MV-4-11 (cell line): ENCODE measurements at places on chromosomes 6 and 20.

DNA sequence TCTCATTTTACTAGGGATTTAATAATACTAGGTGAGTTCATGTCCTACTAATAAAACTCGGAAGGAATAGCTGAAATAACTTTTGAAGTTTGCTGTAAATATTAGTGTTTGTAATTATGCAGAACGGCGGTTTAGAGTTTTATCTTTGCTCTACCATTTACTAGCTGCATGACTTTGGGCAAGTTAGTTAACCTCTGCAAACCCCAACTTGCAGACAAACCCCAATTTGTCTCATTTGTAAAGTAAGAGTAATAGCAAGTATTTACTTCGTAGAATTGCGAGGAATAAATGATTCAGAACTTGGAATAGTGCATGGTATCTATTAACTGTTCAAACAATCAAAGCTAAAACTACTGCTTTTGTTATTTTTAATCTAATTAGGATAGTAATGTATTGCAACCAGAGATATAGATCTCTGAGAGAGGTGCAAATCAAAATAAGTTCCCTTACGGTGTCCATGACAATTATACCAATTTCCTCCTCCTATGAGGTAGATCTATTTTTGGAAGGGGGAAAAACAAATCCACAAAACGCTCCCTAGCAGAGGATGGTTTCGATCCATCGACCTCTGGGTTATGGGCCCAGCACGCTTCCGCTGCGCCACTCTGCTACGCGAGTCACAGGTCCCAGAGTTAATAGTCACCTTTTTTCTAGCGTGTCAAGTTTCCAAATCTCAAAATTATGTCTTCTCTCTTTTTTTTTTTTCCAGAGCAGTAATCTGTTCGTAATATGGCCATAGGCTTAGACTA lies 35.1 kb upstream of the BTN3A2 start:
- peak; percentile 42 for DNase-seq

GRCh38 chr20:4113615-4114603 lies 98.6 kb upstream of the RNF24 start:
- DNase-seq: peak; percentile 50

- peak; percentile 55 for DNase-seq
Observed at GRCh38 chr20:50522053-50522674, 12.0 kb downstream of the PTPN1 start.

DNA sequence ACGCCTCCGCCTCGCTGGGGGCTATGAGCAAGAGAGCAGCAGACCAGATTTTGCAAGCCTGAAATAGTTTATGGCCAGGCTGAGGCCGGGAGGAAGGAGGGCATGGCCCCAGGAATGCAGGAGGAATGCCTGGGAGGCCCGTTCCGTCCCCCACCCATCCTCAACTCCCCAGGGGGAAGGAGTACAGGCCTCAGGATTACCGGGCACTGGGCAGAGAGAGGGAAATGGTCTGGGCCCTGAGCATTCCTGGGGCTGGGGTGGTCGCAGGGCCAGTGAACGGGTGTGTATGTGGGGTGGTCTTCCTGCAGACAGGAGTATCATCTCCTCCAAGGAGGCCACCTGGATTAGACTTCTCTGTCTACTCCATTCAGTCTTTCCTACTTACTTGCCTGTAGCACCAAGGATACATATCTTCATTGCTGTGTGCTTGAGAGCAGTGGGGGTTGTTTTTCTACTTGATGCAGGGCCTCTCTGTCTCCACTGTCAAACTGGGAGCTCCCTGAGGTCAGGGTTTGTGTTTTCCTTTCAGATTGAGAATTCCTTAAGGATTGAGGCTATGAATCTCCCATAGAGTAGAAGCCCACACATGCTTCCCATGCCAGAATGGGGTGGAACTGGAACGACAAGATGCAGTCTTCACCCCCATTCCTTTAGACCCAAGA lies 81.3 kb downstream of the VEGFA start:
- no peak for DNase-seq

DNA sequence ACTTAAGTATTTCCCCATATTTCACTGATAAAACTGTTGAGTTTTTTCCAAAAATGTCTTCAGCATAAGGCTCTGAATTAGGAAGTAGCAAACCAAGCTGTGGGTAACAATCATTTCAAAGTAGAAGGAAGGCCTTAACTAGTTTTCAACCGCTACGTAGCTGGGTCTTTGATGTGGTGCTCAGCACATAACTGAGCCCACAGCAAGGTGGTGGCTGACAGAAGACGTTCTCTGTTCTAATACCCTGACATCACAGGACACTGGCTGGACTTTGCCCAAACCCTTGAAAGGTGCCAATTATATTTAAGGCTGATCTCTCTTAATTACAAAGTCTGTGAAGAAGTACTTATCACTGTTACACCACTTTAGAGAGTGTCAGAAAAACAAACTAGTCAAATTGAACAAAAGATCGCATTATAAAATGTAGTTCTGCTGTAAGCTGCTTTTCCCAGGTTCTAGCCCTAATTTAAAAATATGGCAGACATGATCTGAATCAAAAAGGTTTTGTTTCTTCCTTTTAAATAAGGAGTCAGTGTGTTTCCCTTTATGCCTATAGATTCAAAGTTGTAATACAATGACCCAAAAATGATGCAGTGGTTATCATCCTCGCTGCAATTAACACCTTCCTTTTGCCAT lies 26.7 kb downstream of the MAN1A1 start:
- no peak for DNase-seq

DNA sequence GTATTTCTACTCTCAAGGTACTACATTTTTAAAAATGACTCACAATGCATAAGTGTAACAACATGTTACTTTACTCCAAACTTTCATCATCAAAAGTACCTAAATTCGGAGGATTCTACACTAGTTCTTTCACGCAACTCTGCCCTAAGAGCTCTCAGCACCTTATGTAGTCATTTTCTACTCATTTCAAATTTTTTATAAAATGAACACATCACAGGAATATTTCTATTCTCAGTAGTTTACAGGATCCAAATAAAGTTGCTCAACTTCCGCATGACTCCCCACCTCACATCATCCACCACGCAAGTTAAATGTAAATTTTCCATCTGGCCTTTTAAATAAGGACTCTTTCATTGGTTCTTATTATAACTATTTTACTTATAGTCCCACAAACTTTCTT lies 344.9 kb upstream of the MANEA start:
- no peak for DNase-seq

GRCh38 chr6:31083742-31084354 lies 28.5 kb downstream of the C6orf15 start:
- DNase-seq: peak; percentile 51

GRCh38 chr20:52975803-52976531 lies 3.8 kb downstream of the TSHZ2 start:
- no peak for DNase-seq

DNA sequence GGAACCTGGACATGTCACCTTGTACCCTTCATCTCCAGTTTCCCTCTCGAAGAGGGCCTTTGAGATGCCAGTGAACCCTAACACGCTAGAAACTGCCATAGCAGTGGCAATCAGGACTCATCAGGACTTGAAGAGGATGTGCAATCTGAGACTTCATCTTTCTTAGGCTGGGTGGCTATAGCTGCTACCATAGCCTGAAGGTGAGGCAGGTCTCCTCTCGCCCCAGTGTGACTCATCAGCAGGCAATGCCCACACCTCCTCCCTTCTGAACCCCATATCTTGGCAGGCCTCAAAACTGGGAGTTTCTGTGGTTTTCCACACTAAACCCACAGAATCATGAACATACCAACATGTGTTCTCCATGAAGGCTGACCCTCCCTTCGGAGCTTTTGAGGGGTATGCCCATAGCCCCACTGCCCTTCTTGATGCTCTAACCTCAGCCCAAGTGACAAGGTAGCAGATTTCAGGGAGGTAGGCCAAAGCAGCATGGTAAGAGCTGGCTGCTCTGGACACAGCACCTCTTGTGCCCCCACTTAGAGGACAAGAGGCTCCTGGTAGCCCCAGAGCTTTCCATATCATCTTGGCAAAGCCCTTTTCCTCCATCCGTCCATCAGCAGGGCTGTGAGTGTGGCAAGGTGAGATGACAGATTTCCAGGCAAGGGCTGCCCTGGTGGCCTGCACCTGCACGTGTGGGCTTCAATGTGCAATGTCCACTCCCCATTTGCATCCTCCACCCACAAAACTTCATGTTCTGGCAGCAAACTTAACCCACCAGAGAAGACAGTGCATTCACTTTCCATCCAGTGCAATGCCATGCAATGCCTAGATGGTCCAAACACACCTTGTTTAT lies 2.6 kb downstream of the BLCAP start:
- no peak for DNase-seq

GRCh38 chr6:109841869-109842268 lies 136.2 kb upstream of the GPR6 start:
- DNase-seq: no peak

DNA sequence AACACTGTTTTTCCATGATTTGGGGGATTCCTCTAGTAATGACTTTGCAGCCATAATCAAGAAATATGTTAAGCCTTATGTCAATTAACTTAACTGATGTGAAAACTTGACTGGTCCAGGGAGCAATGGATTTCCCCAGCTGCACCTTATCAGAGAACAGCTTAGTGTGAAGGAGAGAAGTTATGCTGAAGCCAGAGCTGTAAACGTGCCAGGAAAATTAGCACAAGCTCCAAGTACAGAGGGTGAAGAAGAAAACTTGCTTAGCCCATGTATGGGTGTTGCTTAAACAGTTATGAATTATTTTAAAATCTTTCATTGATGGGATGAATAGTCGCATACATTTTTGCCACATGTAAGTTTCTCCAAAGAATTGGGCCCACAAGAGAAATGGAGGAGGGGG lies 214.9 kb upstream of the RNF217 start:
- no peak for DNase-seq

DNA sequence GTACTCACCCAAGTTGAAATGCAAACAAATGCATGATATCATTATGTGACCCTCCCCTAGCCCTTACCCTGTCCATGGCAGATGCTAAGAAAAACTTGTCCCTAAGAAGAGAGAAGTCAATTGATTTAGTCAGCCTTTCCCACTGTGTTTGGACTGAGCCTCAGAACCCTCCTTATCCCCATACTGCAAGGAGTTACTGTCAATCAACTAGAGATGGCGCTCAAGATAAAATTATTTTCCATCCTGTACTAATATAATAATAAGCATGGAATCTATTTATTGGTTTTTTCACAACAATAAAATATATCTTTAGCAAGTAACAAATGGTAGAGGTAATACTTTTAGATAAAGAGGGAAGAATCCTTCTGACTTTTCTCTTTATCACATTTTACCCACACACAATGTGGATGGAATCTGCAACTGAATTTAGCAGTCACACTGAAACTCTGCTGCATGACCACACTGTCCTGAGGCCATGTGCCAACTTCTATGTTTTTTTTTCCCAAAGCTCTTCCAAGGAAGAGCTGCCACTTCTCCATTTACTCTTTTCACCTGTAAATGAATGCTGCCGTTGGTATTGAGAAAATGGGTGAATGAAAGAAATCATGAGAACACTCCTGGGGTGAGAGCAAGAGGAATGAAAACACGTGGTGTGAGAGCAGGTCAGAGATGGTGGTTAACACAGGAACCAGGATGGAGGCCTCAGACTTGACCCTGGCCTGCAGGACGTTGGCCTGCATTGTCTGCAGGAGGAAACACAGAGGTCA lies 10.5 kb downstream of the NT5E start:
- DNase-seq: no peak

DNA sequence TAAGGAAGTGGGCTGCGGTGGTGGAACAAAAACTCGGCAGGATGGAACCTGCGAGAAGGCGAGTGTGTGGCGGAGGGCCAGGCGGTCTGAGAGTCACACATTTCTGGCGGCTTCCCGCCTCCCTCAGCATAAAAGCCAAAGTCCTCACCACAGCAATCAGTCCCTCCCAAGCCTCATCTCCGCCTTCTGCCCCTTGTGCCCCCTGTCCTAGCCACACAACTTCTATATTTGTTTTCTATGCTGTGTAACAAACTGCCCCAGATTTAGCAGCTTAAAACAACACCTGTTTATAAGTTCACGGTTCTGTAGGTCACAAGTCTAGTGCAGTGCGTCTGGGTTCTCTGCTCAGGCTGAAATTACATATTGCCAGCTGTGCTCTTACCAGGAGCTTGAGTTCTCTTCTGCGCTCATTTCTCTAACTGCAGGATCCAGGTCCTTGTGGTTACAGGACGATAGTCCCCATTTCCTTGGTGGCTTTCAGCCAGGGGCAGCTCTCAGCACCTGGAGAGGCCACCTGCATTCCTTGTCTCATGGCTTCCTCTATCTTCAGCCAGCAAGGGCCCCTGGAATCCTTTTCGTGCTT lies 11.7 kb upstream of the SPO11 start:
- no peak for DNase-seq

GRCh38 chr6:20877008-20877937 lies 343.0 kb downstream of the CDKAL1 start:
- DNase-seq: peak; percentile 90

DNA sequence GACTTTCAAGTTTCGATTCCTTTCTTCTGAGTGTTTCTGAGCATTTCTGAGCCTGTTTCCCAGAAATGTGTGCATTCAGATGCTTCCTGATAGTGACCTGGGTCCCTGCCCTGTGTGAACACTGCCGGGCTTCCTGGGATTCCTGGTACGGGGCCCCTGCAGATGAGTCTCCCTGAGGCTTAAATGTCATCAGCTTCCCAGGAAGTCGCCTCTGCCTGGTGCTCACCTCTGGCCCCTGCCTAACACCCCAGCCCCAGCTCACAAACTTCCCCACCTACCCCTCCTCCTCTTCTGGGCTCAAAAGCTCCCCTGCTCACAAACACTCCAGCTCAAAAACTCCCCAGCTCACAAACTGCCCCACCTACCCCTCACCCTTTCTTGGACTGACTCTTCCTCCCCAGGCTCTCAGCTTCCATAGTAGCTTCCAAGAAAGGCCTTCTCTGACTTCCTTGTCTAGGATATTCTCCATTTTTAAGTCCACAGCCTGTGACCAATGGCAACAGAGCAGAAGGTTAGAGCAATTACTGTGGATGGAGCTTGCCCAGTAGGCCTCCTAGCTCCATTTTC lies 42.0 kb downstream of the TGM2 start:
- peak; percentile 29 for DNase-seq

DNA sequence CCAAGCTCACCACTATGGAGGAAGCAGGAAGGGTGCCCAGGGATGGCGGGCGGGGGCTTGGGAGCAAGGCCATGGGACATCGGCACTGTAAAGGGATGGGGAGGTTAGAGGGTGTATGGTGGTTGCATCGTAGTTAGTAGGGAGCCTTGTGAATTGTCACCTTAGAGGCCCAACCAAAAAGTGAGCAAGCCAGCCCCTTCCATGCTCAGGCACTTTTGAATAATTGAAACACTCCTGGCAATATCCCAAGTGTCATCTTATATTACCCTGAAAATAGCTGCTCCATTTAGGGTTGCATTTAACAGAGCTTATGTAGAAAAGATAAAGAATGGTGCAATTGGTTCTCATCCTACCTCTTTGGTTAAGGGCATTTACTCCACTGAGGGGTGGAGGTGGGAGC lies 169.2 kb downstream of the SAMD5 start:
- no peak for DNase-seq

DNA sequence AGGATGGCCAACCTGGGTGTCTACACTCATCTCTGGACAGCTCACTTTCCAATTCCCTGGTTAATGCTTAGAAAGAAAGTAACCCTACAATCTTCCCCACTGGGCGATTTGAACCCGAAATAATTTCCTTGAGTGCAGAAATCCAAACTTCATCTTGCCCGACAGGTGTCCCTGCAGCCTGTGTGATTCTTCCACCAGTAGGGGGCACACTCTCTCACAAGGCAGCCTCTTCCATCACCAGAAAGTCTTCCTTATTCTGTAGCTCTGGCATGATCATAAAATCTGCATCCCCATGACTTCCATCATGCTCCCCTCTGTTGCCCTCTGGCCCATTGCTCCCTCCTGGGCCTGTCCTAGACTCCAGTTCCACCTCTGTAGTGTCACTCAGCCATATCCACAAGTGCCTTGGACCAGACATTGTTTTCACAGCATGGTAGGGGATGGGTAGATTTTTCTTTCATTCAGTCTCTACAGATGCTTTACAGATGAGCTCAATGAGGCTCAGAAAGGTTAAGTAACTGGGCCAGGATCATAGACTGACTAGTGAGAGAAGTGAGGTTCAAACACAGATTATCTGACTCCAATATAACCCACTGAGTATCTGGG lies 170.4 kb upstream of the SPTLC3 start:
- DNase-seq: no peak
